ENCODE measurements at places on chromosomes 12 and 14.

- no peak for DNase-seq
Measured at GRCh38 chr14:86912709-86913108, 1080.3 kb downstream of the GALC start.

- DNase-seq, result no peak
Measured at GRCh38 chr12:99393763-99394162, 253.8 kb upstream of the GARIN6 start.

DNA sequence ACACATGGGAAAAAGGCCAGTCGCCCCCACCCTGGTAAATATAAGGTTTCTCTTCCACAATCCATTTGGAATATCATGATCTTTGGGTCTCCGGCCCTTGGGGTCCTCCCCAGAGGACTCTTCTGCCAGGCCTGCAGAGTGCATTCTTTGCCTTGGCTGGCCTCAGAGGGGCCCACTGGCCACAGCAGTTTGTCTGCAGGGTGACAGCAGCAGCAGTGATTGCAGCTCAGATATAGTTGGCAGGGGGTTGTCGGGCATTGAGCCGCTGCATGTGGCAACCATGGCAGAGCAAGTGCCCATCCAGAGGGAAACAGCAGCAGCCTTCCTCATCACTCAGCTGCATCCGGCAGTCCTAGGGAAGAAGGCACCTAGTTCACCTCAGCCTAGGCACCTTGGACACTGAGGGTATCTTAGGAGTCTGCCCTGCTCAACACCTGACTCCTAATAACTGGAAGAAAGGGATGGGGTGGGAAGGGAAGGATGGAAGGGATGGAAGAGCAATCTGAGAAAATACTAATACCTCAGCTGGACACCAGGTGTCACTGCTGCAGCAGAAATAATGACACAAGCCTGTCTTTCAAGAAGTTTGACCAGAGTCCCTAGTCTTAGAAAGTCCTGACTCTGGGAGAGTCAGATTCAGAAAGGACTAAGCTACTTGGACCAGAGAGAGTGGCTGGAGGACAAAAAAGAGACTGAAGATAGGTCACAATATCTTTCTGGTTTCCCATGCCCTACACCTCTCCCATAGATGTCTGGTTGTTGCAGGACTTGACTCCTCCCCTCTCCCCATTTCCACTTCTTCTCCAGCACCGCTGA, 8.9 kb downstream of the AJUBA start:
- peak; percentile 42 for DNase-seq

- DNase-seq, result no peak
Measured at GRCh38 chr14:103704708-103705107, 10.5 kb downstream of the XRCC3 start.

GRCh38 chr12:52787324-52788191, 8.4 kb downstream of the KRT3 start:
- no peak for DNase-seq

GRCh38 chr12:14454098-14454907, 88.8 kb downstream of the ATF7IP start:
- peak; percentile 22 for DNase-seq

Data from NCI-H1105 treated with DMSO at 0.1 percent for 48 hours (cell line).